Stimulated activated naive CD4-positive, alpha-beta T cell treated with Interleukin-2 at 50 U/mL for 16 hours (primary cell): ENCODE measurements at places on chromosomes 7 and 10.

DNA sequence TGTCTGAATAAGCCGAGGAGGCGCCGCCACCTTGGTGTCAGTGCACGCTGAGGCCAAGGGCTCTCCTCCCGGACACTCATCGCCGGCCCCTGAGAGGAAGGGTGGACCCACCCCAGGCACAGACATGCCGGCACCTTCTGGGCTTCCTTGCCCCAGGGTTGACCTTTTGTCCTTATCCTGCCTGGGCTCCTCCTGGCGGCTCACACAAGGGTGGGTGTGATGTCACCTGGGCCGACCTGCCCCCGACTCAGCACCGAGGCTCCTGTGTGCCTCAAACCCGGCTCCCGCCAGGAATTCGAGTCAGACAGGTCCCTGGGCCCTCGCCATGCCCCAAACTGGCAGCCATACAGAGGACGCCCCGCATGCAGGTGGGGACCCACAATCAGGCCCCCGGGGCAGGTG is 17.7 kb upstream of the CFAP46 start:
- DNase-seq: no peak

DNA sequence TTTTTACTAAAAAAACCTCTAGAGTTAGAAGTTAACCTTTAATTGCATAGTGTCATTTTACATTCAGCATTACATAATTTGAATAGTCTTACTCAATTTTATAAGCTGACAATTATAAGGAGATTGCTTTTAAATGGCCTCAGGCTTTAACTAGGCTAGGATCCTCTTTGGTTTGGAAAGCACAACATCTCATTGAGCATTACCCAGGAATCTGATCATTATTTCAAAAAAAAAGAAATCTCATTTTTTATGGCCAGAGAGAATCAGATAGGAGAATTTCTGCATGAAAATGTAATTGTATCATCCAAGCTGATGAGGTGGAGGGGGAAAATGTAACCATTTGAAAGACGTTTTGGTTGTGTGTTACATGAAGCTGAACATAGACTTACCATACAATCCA is 324.9 kb upstream of the POT1 start:
- no peak for DNase-seq

- DNase-seq: no peak
Observed at GRCh38 chr7:440059-440749, 79.4 kb downstream of the PDGFA start.

DNA sequence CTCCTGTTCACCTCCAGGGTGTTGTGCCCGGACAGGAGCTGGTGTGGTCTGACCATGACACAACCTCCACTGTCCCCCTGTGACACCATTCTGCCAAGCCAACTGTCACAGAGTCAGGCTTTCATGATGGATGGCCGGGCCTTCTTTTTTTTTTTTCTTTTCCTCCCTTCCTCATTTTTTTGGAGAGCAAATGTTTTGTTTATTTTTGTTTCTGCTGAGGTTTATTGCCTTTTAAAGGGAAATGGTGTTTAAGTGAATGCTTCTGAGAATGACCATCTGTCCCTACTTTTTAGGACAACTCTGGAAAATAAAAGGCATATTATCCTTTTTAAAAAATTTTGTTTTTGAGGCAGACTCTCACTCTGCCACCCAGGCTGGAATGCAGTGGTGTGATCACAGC is 115.1 kb upstream of the NPS start:
- DNase-seq: no peak

GRCh38 chr7:38548605-38549004 is 82.6 kb downstream of the AMPH start:
- DNase-seq: no peak

DNA sequence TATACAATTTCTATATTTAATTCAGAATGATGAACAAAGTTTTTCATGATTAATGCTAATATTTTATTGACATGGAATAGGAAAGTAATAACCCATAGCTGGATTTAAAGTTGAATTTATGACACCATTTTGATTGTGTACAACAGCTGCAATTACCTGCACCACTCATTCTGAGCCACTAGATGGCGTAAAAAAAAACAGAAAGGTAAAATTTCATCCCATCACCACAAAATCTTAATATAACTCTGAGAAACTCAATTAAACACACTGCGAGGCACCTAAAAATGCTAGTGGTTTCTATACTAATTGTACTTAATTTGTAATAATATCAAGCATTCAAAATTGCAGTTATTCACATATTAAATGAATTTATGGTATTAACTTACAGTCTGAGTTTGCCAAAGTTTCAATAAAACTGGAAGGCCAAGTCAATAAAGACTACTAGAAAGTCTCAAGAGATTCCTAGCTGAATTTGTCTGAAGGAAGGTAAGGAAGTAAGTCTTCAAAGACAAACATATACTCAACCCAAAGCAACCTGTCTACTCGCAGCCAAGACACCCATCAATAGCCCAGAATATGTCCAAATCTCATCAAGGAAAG is 182.5 kb downstream of the SKAP2 start:
- DNase-seq: no peak

GRCh38 chr10:23060918-23061317 is 34.5 kb upstream of the MSRB2 start:
- DNase-seq: no peak

GRCh38 chr7:116802746-116803152 is 59.6 kb upstream of the CAPZA2 start:
- peak; percentile 0 for DNase-seq

- DNase-seq: no peak
Observed at GRCh38 chr10:92552310-92552709, 21.6 kb downstream of the IDE start.

DNA sequence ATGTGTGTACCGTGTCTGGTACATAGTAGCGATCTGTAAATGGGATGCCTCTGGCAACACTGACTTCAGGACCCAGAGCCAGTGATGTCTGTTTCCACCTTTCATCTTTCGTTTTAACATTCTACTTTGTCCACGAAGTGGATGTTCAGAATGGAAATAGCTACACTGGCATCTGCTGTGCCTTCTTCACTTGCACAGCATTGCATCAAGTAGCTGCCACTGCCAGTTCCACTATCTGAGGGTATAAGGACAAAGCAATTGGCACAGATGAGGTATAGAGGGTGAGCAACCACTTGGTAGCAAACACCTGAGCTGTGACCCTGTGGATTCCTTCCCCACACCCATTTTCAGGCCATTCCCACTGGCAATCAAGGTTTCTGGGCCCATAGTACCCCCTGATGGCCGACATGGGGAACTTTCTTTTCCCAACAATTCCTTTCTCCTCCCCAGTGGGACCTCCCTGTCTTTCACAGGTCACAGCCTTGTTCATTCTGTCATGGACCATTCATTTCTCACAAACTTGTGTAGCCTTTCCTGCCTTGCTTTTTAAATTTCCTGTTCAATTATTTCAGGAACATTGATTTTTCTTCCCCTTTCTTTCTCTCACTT is 4.0 kb downstream of the ITGA8 start:
- DNase-seq: no peak

GRCh38 chr7:87480386-87480785 is 4.9 kb upstream of the ABCB4 start:
- no peak for DNase-seq

DNA sequence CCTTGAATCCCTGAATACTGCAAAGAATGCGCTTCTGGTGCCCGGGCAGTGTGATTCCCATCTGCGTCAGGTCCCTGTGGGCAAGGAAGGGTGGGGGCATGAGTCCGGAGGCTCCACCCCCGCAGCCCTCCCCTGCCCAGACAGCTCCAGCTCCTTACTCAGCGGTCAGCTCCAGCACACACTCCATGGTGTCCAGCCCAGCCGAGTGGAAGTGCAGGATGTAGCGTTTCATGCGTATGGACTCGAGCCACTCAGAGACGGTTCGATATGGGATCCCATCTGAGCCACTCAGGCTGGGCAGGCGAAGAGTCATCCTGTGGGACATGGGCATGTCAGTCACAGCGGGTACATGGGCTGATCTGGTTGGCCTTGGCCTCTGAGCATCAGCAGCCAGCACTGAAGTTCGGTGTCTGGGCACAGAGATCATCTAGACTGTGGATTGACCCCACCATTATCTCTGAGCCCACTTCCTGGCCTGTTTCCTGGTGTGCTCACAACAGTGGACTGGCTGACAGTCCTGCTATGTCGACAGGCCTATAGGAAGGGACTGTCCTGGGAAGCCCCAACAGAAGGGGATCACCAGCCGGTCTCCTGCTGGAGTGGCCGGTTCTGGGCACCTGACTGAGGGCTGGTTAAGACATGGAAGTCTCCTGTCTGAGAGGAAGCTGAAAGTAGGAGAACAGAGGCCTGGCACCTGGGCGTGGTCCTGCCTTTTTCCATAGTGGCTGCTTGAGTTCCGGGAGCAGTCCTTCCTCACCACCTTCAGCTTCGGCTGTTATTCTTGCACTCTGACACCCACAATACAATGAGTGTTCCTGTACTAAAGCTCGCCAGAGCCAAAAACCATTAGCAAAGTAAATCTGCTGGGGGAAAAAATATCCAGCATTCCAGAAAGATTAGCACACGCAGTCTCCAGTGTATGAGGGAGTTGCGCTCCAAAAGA is 10.6 kb downstream of the ZYX start:
- DNase-seq: no peak

DNA sequence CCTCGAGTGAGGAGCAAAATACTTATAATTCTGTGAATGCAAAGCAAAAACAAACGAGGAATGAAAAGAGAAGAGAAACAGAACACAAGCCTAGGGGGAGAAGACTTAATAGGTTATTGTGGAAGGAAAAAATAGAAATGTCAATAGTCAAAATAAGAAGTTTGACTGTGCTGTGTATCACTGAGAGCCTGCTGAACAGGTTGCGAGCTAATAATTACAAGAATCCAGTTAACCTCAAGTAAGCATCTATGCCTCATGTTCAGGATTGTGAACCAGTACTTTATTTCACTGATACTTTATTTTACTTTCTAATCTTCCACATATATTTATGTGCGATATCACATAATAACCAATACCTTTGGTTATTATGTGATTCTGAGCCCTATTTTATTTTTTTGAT is 316.7 kb downstream of the OTUD1 start:
- DNase-seq: no peak

DNA sequence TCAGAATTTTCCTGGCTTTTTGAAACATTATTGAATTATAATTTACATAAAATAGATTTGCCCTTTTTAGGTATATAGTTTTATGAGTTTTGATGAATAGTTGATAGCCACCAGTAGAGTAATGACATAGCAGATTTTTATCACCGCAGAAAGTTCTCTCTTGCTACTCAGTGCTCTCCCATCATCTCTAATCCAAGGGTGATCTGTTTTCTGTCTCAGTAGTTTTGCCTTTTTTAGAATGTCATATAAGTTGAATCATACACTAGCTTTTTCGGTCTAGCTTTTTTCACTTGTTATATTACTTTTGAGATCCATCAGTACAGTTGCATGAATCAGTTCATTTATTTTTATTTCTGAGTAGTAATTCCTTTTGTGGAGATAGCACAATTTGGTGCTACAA is 17.9 kb downstream of the RSBN1L start:
- no peak for DNase-seq

- DNase-seq: no peak
Observed at GRCh38 chr10:29543715-29544114, 91.1 kb downstream of the SVIL start.

- no peak for DNase-seq
Observed at GRCh38 chr10:36504758-36505157, 620.6 kb upstream of the ANKRD30A start.

- no peak for DNase-seq
Observed at GRCh38 chr7:69962186-69963065, 364.2 kb downstream of the AUTS2 start.

GRCh38 chr7:138555684-138556083 is 95.6 kb downstream of the TRIM24 start:
- no peak for DNase-seq

- DNase-seq: no peak
Observed at GRCh38 chr10:50613150-50613549, 10.6 kb downstream of the SGMS1 start.
